ENCODE measurements at places on chromosomes 5 and 9.

GRCh38 chr5:154298065-154298464 is 107.5 kb downstream of the GALNT10 start:
- no peak for DNase-seq

DNA sequence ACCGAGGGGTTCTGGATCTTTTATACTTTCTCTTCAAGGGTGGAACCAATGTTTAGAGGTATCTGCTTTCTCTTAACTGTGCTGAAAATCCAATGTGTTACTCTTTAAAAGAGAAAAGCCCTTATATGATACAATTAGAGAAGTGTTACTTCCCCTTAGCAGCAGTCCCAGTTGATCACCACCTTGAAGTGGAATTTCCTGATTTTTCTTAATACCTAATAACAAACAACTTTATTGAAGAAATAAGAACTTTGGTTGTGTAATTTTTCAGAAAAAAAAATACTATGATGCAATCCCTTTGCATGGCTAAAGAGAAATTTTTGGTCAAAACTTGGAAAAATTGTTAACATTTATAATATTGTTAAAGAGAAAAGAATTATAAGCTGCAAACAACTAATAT is 24.7 kb downstream of the SLC1A3 start:
- DNase-seq, result no peak

DNA sequence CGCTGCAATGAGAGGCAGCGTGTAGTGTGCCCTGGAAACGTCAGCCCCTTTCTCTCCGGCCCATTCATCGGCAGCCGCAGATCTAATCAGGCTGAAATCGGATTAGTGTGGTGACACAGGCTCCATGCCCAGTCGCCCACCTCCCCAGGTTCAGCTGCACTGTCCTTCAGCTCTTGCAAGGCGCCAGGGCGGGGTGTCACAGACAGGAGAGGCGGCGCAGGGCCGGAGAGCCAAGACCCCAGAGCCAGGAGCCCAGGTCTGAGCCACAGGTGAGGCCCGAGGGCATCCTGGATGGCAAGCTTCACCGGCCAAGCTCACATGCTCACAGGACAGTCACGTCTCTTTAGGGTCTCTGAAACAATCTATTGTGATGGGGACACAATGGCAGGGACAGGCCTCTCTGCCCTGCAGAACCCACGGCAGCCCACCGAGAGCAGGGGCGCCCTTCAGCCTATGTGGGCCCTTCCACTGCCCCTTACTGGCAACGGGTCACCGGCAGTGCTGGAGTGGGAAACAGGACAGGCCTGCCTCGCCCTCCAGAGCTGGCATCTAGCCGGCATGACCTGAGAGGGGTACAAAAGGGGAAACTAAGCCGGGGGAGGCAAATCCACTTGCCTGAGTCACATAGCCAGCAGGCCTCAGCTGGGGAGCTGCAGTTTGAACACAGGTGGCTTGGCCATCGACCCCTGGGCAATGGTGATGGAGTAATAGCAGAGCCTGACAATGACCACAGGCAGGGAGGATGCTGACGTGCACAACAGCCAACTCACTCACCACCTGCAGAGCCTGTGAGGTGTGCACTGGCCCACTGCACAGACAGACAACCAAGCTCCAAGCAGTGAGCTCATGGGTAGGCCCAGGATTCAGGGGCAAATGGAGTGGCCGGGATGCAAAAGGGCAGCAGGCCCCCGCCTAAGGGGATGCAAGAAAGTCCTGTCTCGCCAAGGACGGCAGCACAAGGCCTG is 48.1 kb downstream of the VAV2 start:
- DNase-seq, result no peak

DNA sequence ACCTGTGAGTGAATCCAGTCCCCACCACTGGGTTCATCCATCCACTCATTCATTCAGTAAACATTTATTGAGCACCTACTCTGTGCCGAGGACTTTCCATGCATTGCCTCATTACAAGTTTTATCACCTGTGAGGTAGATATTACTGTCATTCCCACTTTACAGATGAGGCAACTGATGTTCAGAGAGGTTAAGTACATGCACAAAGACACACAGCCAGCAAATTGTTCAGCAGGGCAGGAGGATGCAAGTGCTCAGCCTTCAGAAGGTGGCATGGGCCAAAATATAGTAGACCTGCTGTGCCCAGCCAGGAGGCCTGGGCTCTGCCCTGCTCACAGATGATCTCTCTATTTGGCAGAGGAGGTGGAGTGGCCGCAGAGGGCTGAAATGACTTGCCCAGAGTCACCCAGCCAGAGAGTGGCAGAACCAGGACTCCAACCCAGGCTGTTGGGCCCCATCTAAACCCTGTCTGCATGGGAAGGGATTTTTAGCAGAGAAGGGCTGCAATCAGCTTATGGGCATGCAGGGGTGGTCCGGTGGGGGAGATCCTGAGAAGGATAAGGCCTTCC is 7.6 kb upstream of the NEURL1B start:
- no peak for DNase-seq

GRCh38 chr9:82532504-82533180 is 530.3 kb downstream of the RASEF start:
- no peak for DNase-seq

GRCh38 chr9:26833792-26834191 is 58.8 kb downstream of the CAAP1 start:
- no peak for DNase-seq

All from fibroblast of skin of abdomen (primary cell).